Muscle of leg (tissue), 16 donors: ENCODE measurements at places on chromosomes 16 and 17. TPM values are rescaled to one million over a fixed set of nuclear protein-coding genes. Genes with fewer than 3 reads are reported as not detected.
A peak's percentile ranks its signal among the peaks of the same experiment; 100 is the strongest.

GRCh38 chr17:77476931-77477805 is 336.4 kb downstream of the SEC14L1 start:
- peak; percentile 94 for DNase-seq

GRCh38 chr16:8846401-8846932 is 22.3 kb downstream of the CARHSP1 start:
- no peak for DNase-seq

DNA sequence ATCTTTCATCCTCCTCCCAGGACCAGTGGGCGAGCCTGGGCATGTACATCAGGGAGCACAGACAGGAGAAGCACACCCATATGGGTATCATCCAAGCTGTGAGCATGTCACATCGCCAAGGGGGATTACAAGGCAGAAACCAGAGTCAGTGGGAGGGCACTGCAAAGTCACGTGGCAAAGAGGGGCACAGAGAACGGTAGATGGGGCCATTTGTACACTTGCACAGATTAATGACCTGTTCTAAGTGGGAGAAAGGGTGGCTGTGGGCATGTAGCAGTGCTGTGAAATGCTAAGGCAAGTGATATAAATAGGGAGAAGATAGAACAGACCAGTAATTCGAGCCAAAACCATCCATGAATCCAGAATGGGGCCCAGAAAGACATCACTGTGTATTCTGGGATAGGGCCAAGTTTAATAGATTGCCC is 265.0 kb downstream of the CPPED1 start:
- no peak for DNase-seq

- DNase-seq, result no peak
These were observed 3.4 kb upstream of the NAT9 start for GRCh38 chr17:74779501-74779900.

- no peak for DNase-seq
These were observed 264.6 kb upstream of the KCNJ16 start for GRCh38 chr17:69810326-69810965.

- no peak for DNase-seq
These were observed 20.0 kb upstream of the TBX2 start for GRCh38 chr17:61379457-61380216.

The SOST gene
- not detected for polyA plus RNA-seq
